Kasumi-1 (cell line): ENCODE measurements at places on chromosomes 4 and X.

DNA sequence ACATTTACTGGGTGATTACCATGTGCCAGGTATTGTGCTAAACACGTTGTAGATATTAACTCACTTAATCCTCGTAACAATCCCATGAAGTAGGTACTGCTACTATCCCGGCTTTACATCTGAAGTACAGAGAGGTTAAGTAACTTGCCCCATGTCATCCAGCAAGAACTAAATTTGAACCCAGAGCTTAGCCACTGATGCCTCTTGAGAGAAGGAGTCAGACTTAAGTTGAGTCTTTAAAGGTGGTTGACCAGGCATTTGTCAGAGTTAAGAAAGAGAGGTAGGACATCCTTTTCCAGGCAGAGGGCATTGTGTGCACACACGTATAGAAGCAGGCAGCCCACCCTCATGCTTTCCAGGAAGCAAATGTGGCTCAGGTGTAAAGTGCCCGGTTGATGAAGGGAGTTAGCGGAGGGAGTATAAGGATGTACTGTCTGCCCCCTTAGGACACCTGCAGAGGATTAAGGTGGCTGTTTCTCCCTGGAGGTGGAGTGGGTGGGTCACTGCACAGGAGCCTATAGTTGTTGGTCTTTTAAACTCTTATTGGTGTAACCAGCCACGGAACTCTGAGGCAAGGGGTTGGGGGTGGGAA lies 335 bp upstream of the CD38 start:
- no peak for DNase-seq

- no peak for DNase-seq
Measured at GRCh38 chrX:18561020-18561419, 110.9 kb downstream of the RS1 start.

- no peak for DNase-seq
Measured at GRCh38 chrX:26822448-26822847, 606.5 kb downstream of the MAGEB5 start.

- DNase-seq, result no peak
Measured at GRCh38 chr4:153265306-153266047, 61.2 kb downstream of the TRIM2 start.

DNA sequence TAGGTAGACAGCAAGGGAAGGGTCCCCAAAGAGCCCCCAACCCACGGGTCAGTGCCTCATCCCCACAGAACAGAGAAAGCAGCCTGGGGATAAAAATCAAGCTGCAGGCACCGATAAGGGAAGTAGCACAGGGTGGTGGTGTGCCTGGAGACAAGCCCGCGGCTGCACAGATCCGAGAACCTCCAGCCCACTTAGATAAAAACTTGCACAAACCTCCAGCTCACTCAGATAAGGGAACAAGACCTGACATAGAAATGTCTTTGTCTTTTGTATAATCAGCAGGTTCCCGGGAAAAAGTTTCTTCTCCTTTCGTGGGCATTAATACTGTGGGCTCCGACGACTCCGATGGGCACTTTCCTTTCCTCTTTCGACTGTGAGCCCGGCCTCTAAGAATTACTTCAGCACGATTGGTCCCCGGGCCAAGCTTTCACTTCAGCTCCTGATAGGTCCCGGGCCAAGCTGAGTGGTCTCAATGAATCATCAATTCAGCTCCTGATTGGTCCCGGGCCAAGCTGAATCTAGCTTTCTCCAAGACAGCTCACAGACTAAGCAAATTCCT lies 32.4 kb downstream of the PRDX4 start:
- DNase-seq, result peak; percentile 67

- DNase-seq, result peak; percentile 64
Measured at GRCh38 chr4:5826437-5827107, 66.3 kb downstream of the CRMP1 start.
